ENCODE measurements at places on chromosomes 7 and 10.

DNA sequence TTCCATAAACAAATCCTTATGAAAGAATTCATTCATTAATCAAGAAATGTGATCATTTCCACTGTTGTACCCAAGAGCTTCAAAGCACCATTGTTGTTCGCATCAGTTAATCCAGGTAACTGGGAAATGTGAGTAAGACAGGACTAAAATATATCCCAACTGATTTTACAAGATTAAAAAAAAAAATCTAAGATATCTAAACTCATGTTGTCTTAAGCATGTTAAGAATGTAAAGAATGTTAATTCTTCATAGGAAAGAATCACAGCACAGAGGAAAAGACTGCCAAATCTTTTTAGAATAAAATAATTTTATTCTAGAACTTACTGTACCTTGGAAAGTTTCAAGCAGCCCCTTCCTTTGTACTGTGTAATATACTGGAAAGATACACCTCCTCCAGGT, 16.4 kb downstream of the FZD1 start:
- DNase-seq: no peak

DNA sequence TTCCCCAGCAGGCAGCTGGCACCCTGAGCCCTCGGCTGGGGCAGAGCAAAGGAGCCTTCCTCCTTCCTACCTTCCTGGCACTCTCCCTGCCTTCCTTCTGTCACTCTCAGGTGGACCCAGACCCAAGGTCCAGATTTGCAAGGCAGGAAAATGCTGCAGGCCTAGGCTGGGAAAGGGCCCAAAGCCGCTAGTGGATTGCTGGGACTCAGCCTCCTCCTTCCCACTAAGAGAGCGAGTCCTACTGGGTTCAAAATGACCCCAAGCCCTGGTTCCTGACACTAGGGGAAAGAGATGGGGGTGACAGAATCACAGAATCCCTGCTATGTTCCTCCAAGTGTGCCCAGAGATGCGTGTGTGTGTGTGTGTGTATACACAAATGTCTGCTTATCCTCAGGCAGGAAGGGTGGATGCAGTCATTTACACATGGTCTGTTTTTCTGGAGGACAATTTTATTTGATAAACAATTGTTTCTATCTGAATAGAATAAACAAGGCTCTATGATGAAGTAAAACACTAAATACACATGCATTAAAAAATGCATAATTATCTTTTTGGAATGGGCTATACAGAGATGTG, 1.3 kb upstream of the PLAU start:
- DNase-seq: no peak

- DNase-seq: no peak
Observed at GRCh38 chr10:59621771-59622170, 87.9 kb downstream of the SLC16A9 start.

DNA sequence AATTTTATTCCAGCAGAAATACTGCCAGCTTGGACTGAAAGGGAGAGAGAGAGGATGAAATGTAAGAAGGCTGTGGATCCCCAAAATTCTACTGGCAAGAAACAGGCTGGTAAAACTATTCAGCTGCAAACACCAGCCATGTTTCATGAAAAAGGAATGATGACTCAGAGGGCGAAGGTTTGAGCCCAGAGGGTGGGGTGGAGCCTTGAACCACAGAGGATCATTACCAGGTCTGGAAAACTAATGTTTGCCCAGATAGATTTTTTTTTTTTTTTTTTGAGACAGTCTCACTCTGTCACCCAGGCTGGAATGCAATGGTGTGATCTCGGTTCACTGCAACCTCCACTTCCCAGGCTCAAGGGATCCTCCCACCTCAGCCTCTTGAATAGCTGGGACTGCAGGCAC, 41.7 kb upstream of the NRF1 start:
- no peak for DNase-seq

- no peak for DNase-seq
Observed at GRCh38 chr7:27734583-27734982, 5.4 kb upstream of the TAX1BP1 start.

- DNase-seq: no peak
Observed at GRCh38 chr10:125123476-125124114, 36.8 kb downstream of the CTBP2 start.

GRCh38 chr7:20393616-20394015, 62.9 kb downstream of the ITGB8 start:
- DNase-seq: no peak

DNA sequence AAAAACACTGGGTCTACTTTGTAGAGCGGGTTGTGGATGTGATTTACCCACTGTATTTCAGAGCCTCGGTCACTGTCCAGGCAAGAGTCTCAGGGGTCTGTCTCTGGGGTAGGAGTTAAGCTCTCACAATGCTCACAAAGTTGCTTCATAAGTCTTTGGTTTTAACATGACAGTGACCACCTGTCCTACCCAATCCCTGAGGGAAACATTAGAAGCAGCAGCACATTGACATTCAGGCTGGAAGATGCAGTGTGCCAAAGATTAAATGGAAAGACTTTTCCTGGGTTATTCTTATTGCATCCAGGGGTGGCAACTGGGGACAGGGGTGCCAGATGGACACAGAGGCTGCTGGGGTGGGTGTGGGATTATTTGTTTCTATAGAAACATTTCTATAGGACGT, 330.0 kb downstream of the RNLS start:
- no peak for DNase-seq

DNA sequence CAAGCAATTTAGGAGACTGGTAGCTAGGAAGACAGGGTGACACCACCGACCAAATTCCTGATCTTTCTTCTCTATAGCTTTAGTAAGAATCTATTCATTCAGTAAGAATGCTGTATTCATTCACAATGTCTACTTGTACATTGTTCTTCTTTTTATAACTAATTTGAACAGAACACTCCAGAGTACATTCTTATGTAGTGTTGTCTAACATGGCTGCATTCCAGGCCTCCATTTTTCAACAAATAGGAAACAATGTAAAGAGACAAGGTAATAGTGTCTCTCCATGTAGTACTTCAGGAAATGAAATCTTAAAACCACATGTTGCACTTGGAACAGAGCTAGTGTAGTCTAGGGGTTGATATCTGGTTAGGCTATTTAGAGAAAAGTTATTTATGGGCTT, 1.8 kb downstream of the VCL start:
- no peak for DNase-seq

- DNase-seq: no peak
Observed at GRCh38 chr10:43881657-43882056, 233.0 kb upstream of the ZNF32 start.

- no peak for DNase-seq
Observed at GRCh38 chr10:79166741-79167140, 98.0 kb downstream of the ZMIZ1 start.

DNA sequence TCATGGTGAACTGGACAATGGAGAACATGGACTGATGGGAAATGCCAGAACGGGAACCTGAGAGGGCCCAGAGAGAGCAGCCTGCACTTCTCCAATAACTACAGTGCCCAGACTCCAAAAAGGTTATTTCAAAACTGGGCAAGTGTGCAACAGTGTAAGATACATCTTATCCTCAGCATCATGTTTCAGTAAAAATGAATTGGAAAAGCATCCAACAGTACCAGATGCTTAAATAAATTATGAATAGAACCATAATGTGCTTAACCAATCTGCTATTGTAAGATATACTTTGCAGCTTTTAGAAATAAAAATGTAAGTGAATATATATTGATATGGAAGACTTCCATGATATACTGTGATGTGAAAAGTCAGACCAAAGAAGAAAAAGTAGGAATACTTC, 303.3 kb downstream of the GRID1 start:
- no peak for DNase-seq

- DNase-seq: no peak
Observed at GRCh38 chr7:41702635-41703371, at the start of gene INHBA. INHBA (minus strand) TSS chr7:41703090; CDS start chr7:41700374, 2,716 bp downstream.

DNA sequence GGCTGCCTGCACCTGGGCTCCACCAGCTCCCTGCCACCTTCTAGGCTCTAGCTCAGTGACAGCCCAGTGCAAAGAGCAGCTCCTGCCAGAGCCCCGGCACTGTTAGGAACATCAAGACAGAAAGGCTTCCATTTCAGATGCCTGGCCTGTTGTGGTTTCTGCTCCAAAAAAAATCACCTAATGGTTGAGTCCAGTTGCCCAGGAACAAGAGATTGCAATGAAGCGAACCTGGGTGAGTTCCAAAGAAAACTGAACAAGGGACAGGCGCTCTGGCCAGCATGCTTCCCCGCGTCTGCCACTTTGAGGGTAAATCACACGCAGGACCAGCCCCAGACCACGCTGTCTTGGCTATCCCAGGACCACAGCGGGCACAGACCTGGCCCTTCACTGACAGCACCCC, 47.0 kb upstream of the RASGEF1A start:
- DNase-seq: no peak

GRCh38 chr10:129500617-129501339, 33.7 kb downstream of the MGMT start:
- no peak for DNase-seq

DNA sequence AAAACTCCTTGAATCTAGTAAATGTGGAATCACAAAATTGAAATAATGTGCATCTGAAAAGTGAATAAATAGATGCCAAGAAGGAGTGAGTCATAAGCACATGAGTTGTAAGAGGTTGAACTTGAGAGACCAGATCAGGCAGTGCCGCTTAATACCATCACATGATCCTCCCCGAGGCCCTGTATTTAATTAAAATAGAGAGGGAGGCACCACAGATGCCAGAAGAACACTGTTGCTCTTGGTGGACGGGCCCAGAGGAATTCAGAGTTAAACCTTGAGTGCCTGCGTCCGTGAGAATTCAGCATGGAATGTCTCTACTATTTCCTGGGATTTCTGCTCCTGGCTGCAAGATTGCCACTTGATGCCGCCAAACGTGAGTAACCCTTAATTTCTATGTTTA, at the start of gene GPNMB:
GPNMB (plus strand) TSS at position 221 of the 400 bp plus-strand sequence; CDS start at position 304, 83 bp downstream.
- DNase-seq: no peak

DNA sequence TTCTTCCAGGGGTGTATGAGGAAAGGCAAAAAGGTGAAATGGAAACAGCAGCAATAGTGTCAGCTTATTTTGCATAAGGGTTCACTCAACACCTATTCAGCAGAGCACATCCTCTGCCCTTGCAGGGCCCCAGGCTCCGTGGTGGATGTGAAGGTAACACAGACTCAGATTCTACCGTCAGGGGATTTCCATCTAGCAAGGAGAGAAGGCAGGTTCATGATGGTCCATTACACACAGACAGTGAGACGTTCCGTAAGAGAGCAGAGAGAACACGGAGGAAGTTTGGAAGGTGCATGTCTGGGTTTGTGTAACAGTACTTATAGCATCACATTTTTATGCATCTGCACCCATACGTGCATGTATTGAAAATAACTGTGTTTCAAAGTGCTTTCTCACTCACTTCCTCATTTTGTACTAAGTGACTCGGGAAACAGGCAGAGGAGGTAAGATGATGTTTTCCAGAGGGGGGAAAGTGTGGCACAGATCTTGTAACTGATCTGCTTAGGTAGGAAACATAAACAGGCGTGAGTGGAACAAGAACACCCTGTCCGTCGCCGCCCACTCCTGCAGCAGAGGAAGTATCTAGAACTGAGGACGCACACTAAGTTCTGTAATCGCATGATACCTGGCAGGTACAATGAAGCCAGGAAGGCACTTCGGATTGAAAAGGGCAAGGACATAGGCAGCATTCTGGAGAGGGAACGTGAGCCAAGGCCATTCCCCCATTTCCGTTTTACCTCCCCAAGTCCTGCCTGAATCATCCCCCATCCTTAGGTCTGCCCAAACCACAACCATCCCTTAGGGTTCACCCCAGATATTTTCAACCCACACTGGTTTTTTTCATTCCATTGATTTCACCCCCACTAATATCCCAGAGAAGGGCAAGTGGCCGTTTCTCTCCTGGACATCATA, 1.0 kb upstream of the ENO4 start:
- DNase-seq: peak; percentile 40

DNA sequence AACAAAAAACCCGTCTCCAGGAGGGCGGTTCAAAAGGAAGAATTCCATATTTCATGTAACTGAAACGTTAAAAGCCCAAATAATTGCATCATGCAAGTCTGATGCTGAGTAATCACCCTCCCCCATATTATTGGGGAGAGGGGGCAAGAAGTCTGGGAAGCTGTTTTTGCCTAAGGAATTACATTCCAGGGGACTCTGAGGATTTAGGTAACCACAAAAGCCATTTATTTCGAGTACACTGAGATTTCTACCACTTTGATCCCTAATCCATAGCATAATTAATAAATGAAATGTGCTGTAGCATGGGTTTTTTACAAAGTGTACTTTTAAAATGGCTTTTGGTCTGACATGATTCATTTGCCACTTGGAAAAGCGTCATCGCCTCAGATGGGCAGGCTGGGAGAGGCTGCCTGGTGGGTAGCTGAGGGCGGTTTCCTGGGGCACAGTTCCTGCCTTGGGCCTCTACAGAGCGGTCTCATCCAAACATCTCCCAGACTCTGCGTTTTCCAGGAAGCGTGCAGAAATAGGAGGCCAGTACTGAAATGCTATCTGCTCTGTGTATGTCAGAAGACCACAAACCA, 106.5 kb downstream of the TCF7L2 start:
- no peak for DNase-seq

DNA sequence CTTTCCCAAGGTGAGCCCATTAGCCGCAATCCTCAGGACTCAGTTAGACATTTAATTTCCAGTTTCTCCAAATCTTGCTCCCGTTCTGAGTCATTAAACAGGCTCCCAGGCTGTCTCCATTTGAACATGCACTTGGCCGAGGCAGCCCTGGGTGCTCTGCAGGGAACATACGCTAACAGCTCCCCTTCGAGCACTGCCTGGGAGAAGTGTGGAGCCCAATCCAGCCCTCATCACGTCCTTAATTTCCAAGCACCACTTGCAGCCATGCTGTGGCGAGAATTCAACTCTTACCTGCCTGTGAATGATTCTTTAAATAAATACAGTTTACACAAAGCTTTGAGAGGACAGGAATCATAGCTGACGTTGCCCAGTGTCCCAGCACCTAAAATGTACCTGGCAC, 218.2 kb downstream of the CCSER2 start:
- no peak for DNase-seq

- DNase-seq: peak; percentile 82
Observed at GRCh38 chr7:30348083-30348560, 63.7 kb downstream of the ZNRF2 start.

DNA sequence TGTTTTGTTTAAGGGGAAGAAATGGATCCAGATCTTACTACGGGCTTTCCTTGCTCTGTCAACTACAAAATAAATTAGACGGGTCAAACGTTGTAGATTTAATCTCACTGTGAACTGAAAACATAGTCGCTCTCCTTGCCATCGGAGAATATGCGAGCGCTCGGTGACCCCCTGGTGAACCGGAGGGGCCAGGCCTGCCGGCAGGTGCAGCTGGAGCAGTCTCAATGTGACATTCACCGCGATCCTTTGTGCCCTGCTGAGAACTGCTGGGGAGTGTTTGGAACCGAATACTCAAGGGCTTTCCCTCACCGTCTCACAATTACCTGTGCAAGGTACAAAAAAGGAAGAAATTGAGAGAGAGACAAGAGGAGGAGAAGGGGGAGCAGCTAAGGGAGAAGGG, 174.1 kb upstream of the GPR26 start:
- DNase-seq: no peak
